ENCODE measurements at places on chromosomes 4 and X.

DNA sequence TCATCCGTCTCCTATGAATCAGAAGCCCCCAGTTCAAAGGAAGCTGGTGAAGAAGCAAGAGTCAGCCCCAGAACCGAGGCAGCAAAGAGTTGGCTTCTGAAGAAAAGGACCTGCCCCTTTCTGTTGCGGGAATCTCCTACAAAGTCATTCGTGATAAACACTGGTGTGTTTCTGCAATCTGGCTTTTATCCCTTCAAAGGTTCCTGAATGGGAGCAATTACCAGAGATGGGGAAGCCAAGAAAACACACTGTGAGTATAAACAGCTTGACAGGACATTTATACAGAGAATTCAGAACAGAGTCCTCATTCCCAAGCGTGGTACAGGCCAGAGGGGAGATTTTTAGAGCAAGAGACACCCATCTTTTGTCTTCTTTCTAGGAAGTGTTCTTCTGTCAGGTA lies 226.8 kb upstream of the LNX1 start:
- no peak for DNase-seq

- DNase-seq = peak; percentile 9
Observed at GRCh38 chr4:40710484-40711254, 39.1 kb upstream of the NSUN7 start.

GRCh38 chrX:70044541-70045245 lies 5.0 kb downstream of the AWAT2 start:
- DNase-seq = peak; percentile 17

- DNase-seq = no peak
Observed at GRCh38 chrX:1400049-1400448, 8.1 kb upstream of the SLC25A6 start.

DNA sequence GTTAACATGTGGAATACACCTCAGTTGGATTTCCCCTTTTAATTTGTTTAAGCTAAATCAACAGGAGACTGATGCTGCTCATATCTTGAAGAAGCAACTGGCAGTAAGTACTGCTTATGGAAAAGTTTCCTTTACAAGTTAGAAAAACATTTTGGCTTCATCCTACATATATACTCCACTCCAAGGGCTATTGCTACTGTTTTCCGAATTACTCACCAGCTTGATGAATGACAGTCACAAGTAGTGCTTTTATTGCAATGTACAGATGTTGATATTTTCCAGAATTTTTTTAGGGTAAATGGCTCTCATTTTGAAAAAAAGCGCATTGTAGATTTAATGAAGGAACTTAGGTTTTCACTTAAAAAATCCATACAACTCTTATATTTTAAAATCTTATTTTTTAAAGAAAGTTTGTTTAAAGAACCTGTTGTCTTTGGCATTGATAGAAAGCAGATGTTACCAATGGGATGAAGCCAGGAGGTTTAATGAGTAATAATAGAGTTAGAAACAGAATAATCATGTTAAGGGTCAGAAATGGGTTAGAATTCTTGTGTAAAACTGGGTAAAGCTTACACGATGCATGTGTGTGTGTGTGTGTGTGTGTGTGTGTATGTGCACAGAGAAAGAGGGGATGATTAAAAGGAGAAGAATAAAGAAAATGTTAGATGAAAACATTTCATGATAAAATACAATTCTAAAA lies 272.9 kb downstream of the CFAP299 start:
- DNase-seq = peak; percentile 8

GRCh38 chr4:24640366-24640765 lies 56.0 kb upstream of the DHX15 start:
- DNase-seq = no peak

- DNase-seq = no peak
Observed at GRCh38 chr4:87032884-87033533, 98.2 kb downstream of the AFF1 start.

- DNase-seq = peak; percentile 80
Observed at GRCh38 chr4:40916880-40917279, 167.1 kb downstream of the NSUN7 start.

DNA sequence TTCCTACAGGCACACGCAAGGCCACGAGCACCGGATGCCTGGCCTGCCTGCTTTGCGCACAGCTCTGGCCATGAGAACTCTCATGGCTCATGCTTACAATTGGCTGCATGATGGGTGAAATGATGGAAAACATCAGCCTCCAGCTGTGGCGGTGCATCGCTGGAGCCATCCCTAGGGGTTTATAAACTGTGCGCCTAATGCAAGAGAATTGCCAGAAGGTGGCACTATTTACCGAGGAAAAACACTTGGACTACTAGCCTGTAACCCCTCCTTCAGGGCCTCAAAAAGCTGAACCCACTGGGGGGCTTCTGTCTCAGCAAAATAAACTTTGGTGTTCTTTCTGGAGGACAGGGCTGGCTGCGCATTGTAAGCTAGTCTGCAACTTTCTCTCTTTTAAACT lies 51.9 kb downstream of the PHKA2 start:
- peak; percentile 24 for DNase-seq

- peak; percentile 34 for DNase-seq
Observed at GRCh38 chr4:147924604-147925412, 192.9 kb downstream of the ARHGAP10 start.

GRCh38 chr4:96016634-96017299 lies 176.9 kb downstream of the PDHA2 start:
- DNase-seq = peak; percentile 49

- no peak for DNase-seq
Observed at GRCh38 chr4:33422656-33423055, 2702.5 kb downstream of the PCDH7 start.

DNA sequence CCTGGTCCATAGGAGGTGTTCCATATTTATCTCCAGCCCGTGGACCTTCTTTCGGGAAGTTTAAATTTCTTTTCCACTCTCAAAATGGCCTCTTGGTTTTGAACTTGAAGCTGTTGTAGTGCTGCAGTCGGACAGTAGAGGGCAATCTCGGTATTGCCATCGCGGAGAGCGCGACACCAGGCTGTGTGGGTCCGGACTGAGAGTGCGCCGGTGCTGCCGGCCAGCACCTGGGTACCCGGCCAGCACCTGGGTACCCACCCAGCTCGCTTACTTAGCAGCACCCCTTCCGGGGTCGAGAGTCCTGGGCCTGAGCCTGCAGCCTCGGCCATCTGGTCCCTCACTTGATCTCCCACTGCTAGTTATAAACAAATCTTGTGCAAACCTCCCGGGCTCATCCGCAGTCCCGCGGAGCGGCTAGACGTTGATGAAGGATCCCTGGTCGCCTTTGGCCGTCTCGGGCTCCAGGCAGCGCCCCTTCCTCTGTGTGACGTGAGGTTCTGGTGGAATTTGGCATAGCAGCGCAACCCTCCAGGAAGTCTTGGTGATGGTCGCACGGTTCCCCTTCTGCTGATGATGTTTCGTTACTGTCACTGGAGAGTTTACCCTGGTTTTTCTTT lies 18.0 kb downstream of the FAM9A start:
- peak; percentile 40 for DNase-seq

GRCh38 chrX:129650821-129651510 lies 3.8 kb downstream of the APLN start:
- no peak for DNase-seq

DNA sequence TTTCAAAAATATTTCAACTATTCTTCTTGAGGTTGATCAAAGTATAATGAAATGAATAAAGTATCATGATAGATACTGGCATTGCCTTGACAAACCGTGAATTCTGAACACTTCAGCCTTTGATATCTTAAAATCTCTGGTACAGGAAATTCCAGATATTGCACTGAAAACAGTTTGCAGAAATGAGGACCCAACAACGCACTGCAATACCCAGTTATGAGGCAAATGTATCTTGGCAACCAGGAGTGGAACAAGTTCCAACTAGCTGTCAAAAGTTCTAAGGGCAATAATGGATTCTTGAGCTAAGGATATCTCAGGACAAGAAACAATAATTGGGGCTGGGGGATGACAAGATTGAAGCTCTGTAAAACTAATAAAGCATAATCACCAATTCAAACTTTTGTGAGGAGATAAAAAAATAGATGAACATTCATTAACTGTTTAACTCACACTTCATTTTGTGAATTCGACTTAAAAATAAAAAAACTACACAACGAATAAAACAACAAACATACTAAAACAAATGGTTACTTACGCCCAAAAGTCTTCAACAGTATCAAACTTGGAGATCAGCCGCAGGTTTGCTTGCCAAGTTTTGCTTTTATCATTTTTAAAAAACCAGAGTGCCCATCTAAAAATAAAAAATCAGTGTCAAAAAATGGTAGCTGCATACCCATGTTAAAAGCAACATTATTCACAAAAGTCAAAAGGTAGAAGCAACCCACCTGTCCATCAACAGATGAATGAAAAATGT lies 38.1 kb downstream of the EIF4E start:
- DNase-seq = no peak

- no peak for DNase-seq
Observed at GRCh38 chr4:57157596-57158137, 47.5 kb upstream of the IGFBP7 start.

GRCh38 chr4:3407171-3407771 lies 34.5 kb upstream of the HGFAC start:
- no peak for DNase-seq

GRCh38 chr4:36215627-36216026 lies 28.7 kb downstream of the ARAP2 start:
- DNase-seq = no peak

DNA sequence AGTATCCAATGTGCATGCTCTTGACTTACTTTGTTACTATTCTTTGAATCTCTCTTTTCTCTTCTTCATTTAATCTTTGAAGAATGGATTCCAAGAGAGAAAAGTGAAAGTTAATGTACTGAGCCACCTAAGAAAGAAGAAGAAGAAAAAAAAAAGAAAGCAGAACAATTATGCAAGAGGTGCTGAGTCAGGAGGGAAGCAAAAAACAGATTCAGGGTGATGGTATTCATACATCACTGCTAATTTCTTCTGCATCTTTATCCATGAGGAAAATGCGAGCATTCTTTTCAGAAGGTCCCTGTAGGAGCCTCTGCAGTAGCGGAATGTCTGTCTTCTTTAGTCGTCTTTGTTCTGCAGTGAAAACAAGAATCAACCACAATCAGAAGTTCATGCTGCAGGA lies 43.9 kb downstream of the RASSF6 start:
- DNase-seq = no peak

DNA sequence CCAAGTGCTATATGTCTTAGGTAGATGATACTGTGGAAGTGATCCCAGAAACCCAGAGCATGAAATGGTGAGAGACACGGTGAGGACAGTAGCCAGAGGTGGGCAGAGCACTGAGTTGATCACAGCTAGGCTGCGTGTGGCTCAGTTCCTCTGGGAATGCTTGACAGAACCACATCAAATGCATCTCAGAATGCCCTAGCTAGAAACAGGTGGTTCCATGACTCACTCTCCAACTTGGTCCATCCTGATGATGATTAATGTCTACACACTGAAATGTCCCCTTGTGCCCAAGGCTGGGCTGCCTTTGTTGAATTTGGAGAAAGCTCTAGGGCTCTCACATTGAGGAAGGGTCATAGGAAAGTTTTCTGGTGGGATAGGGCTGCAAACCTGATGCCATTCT lies 113.6 kb downstream of the ZNF518B start:
- DNase-seq = peak; percentile 54

DNA sequence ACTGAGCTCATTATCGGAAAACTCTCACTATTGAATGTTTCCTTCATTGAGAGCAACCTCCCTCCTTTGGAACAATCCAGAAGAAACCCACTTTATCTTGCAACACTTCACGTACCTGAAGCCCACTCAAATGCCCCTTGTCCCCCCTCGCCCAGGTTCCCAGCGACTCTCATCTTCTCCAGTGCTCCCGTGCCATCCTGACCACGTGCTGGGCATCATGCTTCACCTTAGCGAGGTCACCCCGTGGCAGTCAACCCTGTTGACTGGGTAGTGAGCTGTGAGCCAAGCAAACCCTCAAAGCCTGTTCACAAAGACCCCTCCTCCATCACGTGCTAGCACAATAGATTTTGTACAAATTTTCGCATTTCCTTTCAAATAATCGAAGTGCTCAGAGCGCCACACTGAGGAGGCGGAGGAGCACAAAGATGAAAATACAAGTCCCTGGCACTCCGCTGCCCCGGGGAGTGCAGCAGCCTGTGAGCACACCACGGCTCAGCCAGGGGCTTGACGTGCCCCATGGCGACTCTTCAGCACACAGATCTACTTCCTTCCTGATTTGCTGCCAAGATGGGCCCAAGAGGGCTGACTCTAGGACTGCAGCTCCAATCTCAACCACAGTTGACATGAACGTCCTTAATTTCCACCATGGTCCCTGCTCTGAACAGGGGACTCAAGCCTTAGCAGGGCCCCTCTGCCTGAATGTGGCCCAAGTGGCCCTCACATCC lies 15.6 kb downstream of the PDZD4 start:
- no peak for DNase-seq

- DNase-seq = no peak
Observed at GRCh38 chr4:25756503-25756902, 100.9 kb downstream of the SLC34A2 start.

- no peak for DNase-seq
Observed at GRCh38 chr4:26161030-26161824, 159.6 kb upstream of the RBPJ start.

DNA sequence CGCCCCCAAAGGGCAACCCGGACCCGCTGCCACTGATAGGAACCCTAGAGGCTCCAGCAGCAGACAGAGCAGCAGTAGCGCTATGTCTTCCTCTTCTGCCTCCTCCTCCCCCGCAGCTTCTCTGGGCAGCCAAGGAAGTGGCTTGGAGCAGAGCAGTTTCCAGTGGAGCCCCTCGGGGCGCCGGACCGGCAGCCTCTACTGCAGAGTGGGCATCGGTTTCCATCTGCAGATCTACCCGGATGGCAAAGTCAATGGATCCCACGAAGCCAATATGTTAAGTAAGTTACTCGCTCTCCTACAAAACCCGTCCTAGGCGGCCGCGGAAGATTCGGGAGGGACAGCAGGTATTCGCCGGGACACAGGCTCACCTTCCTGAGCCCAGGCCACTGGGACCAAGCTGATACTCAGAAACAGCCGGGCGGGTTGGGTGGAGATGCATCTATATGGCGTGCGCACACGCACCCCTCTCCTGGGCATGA lies 477 bp downstream of the FGF5 start:
- peak; percentile 67 for DNase-seq

- DNase-seq = no peak
Observed at GRCh38 chr4:175930471-175930870, 118.4 kb upstream of the GPM6A start.

DNA sequence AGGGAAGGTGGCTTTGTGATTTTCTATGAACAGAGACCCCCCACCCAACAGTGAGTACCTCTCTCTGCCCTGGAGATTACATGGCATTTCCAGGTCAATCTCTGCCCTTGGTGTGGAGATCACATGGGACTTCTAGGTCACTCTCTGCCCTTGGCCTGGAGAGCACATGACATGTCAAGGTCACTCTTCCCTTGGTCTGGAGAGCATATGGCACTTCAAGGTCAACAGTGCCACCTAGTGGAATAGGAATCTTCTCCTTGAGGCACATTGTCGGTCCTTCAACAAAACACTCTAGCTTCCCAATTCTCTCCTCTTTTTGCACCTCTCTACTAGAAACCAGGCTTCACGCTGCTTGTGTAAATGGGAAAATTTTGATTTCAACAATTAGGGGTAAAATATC lies 66.2 kb upstream of the TACR3 start:
- DNase-seq = peak; percentile 27

DNA sequence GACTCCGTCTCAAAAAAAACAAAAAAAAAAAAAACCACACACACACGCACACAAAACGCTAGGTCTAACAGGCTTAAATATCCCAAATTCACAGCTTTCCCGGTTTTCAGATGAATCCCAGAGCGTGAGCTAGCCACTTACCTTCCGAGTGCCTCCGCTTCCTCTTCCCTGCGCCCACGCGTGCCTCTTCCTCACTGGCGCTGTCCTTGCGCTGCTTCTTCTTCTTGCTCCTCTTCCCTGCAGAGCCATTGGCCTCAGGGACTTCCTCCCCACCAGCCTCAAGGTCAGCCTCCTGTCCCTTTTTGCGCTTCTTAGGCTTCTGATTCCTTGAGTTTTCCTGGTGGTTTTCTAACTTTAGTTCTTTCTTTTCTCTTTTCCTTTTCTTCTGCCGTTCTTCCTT lies 15.7 kb downstream of the LYAR start:
- no peak for DNase-seq

Measured in myocyte (in vitro differentiated cells).